ENCODE measurements at places on chromosomes 3 and 15. TPM values are rescaled to one million over a fixed set of nuclear protein-coding genes. Genes with fewer than 3 reads are reported as not detected.

DNA sequence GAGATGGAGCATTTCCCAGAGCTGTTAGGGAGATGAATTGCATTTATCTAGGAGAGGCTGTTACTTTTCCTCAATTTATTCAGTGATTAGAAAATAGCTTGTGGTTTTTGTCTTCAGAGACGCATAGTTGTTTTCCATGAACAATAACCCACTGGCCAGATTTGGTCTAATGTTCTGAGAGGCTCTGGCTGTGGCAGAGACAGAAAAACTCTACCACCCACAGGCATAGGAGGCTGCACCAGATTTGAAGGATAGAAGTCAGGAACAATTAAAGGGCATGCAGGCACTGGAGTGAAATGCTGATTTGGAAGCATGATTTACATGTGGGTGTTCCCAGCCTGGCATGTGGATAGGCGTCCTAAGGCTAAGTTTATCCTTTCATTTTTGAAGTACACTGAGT is 143.5 kb downstream of the NFKBIZ start:
- peak; percentile 38 for ATAC-seq

DNA sequence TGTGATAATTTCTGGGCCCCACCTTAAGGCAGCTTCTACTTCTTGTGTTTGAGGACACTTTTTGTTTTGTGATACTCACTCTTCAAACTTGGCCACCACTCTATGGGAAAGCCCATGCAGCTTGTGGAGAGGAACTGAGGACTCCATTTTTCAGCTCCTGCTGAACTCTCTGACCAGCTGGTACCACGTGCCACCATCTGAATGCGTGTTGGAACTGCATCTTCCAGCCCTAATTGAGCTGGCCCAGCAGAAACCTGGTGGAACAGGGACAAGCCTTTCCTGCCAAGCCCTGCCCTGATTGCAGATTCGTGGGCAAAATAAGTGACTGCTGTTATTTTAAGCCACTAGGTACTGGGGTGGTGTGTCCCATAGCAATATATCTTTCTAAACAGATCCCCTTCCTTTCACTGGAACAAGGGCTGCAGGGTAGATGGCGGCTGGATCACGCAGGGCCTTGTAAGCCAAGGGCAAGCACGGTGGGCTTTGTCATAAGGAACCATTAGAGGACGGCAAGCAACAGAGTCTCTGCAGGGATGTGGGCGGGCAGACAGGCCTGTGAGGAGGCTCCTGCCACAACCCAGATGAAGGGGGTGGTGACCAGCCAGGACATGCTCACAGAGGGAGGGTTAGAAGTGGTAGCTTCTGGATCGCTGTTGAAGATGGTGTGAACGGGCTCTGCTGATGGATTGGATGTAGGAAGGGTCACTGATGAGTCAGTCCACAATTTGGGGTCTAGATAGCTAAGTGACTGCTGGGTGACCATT is 9.5 kb downstream of the H1-8 start:
- ATAC-seq, result peak; percentile 17

Gene BSN
- total RNA-seq, result 0.08 TPM

GRCh38 chr3:124881976-124882697 is 5.0 kb downstream of the ITGB5 start:
- no peak for ATAC-seq

- ATAC-seq, result no peak
These were observed 47.8 kb downstream of the ISL2 start for GRCh38 chr15:76384409-76384808.

Gene ZNF660
- total RNA-seq, result 0.16 TPM

DNA sequence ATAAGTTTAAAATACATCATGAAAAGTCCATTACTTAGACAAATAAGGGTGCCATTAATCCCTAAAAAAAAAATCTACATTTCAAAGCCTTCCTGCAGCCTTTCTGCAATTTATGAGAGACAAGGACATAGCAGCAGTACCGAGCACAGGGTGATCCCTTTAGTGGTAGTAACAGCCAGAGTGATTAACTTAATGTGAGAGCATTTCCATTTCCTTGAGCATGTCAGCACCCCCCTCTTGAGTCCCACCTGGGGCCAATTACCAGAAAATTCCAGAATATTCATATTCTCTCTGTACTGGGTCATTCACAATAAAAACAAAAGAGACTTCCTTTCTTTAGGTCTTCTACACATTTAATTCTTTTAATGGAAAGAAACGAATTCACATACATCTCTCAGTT is 546.9 kb upstream of the CCDC54 start:
- no peak for ATAC-seq

Gene C3orf85
- total RNA-seq, result not detected

GRCh38 chr3:74651292-74651691 is 36.8 kb upstream of the CNTN3 start:
- no peak for ATAC-seq

Gene SLC9A9
- 14.6 TPM for total RNA-seq

Gene ANKRD63
- total RNA-seq, result not detected

DNA sequence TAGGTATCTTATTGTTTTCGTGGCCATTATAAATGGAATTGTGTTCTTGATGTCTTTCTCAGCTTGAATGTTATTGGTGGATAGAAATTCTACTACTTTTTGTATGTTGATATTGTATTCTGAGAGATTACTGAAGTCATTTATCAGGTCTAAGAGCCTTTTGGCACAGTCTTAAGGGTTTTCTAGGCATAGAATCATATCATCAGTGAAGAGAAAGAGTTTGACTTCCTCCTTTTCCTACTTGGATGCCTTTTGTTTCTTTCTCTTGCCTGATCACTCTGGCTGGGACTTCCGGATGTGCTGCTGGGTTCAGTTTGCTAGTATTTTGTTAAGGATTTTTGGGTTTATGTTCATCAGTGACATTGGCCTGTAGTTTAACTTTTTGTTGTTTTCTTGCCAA is 527.1 kb downstream of the GRM7 start:
- no peak for ATAC-seq

Gene ALAS1
- total RNA-seq, result 45.2 TPM

Gene NR1I2
- not detected for total RNA-seq

- no peak for ATAC-seq
These were observed 1100.4 kb downstream of the ROBO2 start for GRCh38 chr3:78140274-78140673.

Gene PLA2G4D
- total RNA-seq, result 1.5 TPM

Gene NAALADL2
- 2.4 TPM for total RNA-seq

DNA sequence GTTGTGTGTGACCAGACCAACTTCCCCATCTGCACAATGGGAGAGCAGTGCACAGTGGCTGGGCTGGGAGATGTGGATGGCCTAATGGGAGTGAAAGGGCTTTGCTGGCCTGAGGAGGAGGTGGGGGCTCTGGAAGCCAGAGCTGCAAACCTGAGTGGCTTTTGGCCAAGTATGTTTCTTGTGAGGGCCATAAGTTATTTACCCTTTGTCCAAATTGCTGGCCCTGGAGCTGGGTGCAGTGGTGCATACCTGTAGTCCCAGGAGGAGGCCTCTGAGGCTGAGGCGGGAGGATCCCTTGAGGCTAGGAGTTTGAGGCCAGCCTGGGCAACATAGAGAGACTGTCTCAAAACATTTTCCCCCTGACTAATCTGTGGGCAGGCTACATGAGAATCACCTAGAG is 129.1 kb downstream of the WNT7A start:
- no peak for ATAC-seq

Gene PLEKHO2
- 3.9 TPM for total RNA-seq

DNA sequence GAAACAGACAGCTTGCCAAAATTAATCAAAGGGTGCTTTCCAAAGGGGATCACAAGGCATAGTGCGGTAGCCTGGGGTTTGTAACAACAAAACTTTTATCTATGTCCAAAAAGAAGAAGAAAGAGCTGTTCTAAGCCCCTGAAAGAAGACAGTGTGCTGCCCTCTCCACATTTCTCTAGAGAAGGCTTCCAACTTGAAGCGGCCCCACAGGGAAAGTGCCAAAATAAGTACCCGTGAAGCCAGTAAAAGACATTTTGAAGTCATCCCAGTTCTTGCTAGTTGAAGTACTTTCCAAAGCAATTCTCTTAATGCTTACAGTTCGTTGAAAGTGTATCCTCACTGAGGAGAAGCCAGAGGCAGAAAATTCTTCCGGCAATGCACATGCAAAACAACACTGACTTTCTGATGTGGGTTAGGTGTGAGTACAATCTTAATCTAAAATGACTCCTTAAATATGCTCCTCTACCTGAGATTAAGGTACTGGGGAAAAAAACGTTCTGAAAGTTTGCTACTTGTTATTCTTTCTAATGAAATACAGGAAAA is 21.3 kb downstream of the GPR15 start:
- no peak for ATAC-seq

Gene IL17RE
- 12.9 TPM for total RNA-seq

GRCh38 chr15:88048755-88049154 is 207.8 kb downstream of the NTRK3 start:
- no peak for ATAC-seq

DNA sequence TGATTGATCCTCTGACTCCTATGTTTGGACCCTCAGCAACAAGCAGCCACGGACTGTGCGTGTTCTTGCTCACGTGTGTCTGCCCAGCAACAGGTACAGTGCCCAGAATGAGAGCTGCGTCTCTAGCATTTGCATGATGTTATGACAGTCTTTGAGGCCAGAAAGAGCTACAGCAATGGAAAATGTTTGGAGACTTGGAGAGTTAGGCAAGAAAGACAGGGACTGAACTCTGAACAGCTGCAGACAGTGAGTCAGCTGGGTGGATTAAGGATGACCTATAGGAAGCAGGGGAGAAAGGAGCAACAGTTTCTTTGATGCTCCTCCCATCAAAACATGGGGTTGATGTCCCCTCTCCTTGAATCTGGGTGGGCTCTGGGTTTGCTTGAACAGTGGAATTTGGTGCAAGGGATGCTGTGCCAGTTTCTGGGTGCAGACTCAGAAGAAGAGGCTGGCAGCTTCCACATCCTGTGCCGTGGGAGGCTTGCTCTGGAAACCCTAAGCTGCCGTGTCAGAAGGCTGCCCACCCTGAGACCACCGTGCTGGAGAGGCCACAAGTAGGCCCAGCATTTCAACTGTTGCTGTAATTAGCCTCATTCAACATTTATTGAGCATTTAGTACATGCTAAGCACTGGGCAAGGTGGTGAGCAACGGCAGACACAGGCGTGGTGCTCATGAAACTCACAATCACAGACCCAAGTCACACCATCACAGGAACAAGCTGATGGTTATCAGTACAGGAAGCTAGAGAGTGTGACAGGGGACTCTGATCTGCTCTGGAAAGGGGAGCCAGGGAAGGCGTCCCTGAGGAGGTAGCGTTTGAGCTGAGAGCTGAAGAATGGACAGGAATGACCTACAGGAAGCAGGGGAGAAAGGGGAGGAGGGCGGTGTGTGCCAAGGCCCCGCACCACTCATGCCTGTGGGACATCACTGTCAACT is 21.7 kb downstream of the CCR9 start:
- no peak for ATAC-seq

DNA sequence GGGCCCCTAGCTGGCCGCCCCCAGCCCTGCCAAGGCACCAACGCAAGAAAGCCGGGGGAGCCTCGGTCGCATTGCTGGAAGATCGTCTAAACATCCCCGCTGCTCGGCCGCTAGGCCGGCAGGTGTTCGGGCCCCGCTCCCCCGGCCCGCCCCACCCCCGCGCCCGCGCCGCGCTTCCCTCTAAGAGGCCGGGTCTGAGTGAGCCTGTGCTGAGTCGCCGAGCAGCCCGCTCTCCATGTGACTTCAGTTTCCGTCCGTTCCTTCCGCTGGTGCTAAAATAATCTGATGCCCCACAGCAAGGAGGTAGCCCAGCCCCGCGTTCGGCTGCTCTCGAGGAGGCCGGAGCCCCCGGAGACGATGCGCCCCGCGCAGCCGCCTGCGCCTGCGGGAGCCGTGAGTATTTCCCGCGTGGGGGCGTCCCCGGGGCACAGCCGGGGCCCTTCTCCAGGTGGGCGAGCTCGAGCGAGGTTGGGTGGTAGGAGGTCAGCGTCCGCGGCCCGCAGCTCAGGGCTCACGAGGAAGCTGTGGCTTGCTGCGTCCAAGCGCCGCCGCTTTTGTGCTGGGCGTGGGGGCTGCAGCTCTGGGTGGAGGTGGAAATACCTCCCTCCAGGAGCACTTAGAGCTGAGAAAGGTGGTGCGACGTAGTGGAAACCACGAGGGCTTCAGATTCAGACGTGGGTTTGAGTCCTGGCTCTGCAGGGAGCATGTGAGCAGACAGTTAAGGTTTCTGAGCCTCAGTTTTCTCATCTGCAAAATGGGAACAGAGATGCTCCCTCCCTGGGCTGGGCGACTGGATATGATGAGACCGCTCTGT is at the start of gene NRROS:
TSS of gene NRROS (plus strand) at position 212 of the 814 bp plus-strand sequence. CDS start 14,846 bp downstream, outside the sequence.
- ATAC-seq, result peak; percentile 70

Gene SERINC4
- total RNA-seq, result 0.36 TPM

Gene SV2B
- 0.28 TPM for total RNA-seq

DNA sequence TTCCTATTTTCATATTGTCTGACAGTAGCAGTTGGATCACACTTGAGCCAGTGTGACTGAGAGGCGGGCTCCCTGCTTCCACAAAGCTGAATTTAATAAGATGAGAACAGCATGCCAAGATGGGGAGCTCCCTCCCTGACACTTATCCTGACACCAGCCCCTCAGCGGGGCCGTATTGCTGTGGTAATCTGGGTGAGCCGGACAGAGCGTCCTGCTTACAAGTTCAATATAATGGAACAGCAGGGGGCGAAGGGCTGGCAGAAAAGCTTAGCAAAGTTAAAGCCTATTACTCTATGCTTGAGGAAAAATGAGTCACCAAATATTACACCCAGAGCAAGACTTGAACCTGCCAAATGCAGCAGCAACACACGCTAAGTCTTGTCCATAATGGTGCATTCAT is 163.8 kb upstream of the CMC1 start:
- no peak for ATAC-seq

DNA sequence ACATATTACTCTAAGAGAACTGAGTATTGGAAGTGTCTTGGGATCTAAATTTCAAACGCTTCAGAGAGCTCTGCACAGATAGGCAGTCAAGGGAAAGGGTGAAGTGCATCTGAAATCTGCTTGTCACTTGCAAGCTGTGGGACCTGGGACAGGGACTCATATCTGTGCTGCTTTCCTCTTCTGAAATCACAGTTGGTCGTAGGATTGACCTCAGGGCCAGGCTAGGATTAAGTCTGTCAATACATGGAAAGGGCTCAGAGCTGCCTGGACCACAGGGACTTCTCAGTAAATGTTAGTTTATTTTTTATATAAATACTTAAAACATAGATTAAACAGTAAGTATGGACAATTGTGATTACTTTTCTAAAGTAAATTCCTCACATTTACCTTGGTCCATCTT is 74.7 kb upstream of the CMTM7 start:
- ATAC-seq, result no peak

DNA sequence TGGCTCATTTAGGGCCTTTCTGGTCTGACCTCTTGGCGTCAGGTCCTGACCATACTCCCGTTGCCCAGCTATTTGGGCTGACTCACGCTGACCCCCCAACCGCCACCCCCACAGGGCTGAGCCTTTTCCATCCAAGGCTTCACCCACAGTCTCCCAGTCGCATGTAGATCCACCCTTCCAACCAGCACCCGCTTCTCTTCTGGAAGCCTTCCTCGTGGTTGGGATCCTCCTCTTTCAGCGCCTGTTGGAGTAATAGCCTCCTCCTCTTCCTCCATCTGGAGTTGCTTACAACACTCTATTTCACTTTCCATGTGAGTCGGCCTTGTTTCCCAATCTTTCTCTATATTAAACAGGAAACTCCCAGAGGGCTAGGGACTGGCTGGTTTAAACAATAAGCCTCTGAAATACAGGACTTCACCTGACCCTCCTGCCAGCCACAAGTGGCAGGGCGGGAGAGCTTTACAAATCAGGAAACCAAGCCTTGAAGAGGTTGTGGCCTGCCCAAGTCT is 2.1 kb upstream of the ALAS1 start:
- peak; percentile 31 for ATAC-seq

Data from esophagus mucosa (tissue), 1 donor.